ENCODE measurements at places on chromosomes 16 and 17. TPM values are rescaled to one million over a fixed set of nuclear protein-coding genes. Genes with fewer than 3 reads are reported as not detected.

CRK gene
- 52.0 TPM for total RNA-seq

DNA sequence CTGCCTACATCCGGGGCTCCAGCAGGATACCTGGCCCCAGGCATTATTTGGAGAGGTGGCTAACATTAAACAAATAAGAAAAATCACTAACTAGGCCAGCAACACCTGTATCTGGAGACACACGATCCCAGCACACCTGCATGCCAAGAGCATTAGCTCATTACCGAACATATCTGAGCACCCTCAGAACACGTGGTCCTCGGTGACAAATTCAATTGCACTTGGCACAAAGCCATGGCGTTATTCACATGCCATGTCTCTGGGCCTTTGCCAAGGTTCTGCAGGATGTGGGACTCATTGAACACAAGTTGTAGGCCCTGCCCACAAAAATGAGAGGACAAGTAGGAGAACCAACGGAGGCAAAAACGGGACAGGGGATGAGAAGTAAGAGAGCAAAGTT is 552.3 kb downstream of the TOX3 start:
- peak; percentile 80 for DNase-seq

DNA sequence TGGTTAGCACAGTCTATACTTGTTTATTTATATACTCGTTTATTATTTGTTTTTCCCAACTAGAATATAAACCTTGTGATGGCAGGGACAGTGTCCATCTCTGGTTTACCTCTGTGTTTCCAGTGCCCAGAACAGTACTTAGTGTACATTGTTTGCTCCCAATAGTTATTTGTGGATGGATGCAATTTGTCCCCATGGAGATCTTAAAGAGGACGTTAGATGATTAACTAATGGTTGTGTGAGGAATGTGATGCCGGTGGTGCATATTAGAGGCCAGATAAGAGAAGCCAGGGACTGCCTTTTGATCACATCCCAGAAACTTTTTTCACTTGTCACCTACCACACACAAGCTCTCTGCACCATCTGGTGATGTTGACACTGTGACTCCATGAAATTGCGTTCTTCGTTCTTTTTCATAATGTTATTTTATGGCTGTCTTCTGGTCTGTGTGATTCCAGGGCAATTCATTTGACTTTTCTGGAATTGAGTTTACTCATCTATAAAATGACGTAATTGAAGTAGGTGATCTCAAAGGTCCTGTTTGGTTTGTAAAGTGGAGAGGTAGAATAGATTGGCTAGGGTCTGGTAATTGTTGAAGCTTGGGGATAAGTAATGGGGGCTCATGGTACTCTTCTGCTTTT is 1.2 kb downstream of the COX10 start:
- no peak for DNase-seq

DNA sequence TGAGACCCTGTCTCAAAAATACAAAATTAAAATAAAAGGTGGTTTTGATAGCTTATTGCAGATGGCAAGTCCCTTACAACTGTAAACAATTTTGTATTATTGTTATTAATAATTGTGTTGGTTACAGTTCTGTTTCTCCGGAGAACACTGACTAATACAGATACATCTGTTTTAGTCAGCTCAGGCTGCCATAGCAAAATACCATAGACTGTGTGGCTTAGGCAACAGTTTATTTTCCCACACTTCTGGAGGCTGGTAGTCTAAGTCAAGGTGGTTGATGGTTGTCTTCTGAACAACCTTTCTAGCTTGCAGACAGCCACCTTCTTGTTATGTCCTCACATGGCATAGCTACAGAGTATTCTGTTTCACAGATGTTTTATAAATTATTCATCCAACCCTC is 14.2 kb upstream of the IL21R start:
- DNase-seq, result no peak

DNA sequence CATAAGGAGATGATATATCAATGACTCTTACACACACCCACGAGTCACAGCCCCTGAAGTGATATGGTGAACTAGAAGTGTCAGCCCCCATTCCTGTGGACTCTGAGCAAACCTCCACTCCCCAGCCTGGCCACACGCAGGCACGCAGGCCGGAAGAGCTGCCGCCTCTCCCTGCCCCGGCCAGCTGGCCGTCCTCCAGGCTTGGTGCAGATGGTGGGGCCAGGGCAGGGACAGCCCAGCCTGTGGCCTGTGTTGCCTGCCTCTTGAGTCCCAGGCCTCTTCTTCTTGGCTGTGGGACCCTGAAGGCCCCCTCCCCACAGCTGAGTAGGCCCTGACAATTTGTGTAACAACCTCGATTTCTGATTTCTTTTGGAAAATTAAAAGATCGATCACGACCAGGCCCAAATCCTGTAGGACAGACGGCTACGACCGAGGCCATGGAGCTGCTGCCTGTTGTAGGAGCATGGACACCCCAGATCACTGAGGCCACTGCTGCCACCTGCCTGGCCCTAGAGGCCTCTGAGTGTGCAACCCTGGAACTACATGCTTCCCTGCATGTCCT is 10.0 kb upstream of the MPRIP start:
- DNase-seq, result peak; percentile 80

- no peak for DNase-seq
Observed at GRCh38 chr16:67748834-67749233, 29.7 kb upstream of the GFOD2 start.

GRCh38 chr17:30229012-30229411 is 6.5 kb downstream of the SLC6A4 start:
- DNase-seq, result no peak

GRCh38 chr17:28975031-28975430 is 23.7 kb upstream of the PHF12 start:
- no peak for DNase-seq

DNA sequence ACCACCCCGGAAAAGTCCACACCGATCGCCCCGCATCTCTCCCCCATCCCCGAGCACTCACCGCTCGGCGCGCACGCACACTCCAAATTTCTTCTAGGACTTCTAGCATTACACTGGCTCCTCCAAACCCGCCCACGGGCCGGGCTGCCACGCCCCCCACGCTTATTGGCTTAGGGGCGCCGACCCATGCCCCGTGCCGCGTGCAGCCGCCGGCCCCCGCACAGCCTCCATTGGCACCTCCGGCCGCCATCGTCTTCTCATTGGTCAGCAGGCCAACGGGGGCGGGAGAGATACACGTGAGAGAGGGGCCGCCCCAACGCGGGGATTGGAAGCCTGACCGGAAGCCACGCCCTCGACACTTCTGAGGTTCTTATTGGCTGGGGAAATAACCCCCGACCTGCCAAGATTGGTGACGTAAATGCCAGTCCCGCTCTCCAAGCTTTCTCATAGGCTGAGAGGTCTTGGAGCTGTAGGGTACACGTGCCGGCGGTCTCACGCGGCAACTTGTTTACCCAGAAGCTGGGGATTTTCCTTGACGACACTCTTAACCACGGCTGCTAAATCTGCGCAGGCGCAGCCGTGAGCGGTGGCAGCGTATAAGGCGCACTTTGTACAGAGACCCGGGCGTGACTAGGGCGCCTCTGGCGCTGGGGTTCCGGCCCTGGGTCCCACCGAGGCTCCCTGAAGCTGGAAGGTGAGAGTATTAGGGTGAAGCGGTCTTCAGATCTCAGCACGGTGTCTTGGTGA is 4.2 kb upstream of the PER1 start:
- peak; percentile 100 for DNase-seq

GRCh38 chr16:63458846-63459245 is 1422.6 kb upstream of the CDH8 start:
- no peak for DNase-seq

- peak; percentile 34 for DNase-seq
Observed at GRCh38 chr17:48113201-48113676, 5.7 kb downstream of the SNX11 start.
